Progenitor cell of endocrine pancreas (in vitro differentiated cells): ENCODE measurements at places on chromosomes 4 and X.

DNA sequence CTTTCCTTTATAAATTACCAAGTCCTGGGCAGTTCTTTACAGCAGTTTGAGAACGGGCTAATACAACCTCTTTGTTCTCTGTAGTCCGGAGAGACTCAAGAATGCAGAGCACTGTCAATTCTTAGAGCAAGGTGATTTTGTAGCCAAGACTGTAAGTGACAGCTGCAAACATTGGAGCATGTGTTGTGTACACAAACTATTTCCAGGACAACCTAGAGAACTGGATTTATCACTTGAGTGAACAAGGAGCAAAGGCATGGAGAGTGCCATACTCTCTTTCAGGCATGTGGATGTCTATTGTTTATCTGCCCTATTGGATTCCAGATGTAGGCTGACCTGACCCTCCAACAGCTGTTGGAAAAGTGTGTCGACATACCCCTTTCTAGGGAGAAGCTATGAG, 153.9 kb downstream of the SPANXN3 start:
- no peaks in the 10 kb centered on the region for H3K27me3 ChIP-seq
- no peak overlapping the region for H3K4me3 ChIP-seq
- H3K4me1 ChIP-seq: no peaks in the 10 kb centered on the region
- H3K27ac ChIP-seq: no peak overlapping the region
- H3K36me3 ChIP-seq: peaks cover 4% of the 10 kb centered on the region

GRCh38 chrX:47501226-47502074, 18.4 kb upstream of the ZNF41 start:
- H3K36me3 ChIP-seq: no peaks in the 10 kb centered on the region
- no peak overlapping the region for H3K27ac ChIP-seq
- H3K27me3 ChIP-seq: no peaks in the 10 kb centered on the region
- peaks cover 4% of the 10 kb centered on the region for H3K4me1 ChIP-seq
- no peak for DNase-seq

GRCh38 chr4:82293304-82293703, 80.5 kb downstream of the HNRNPD start:
- no peaks in the 10 kb centered on the region for H3K4me1 ChIP-seq
- no peaks in the 10 kb centered on the region for H3K36me3 ChIP-seq
- DNase-seq: no peak
- no peak overlapping the region for H3K4me3 ChIP-seq

DNA sequence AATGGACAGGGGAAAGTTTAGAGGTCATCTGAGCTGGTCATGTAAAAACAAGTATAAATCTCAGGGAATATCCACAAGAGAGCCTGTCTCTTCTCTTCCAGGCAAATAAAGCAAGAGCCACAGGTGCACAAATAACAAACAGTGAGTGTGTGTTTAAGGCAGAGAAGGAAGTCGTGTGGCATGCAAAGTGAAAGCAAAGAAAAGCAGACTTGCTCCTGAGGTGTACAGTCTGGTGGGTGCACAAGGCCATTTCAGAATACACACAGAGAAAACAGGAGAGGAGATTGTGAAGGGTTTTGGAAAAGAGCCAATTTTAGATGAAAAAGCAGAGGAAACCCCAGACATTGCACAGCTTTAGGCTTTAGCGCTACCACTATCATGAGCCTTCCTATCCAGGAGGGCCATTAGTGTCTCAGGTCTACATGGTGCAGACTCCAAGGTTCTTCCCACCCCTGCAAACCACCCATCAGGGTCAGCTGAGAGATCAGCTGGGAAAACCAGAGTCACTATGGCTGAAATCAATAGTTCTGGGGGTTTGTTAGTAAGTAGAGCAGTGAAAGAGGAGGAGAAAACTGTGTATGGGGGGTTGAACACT, 355.8 kb downstream of the KLHL4 start:
- H3K36me3 ChIP-seq: no peaks in the 10 kb centered on the region
- peak overlapping the region; percentile 33 for H3K27ac ChIP-seq
- peaks cover 22% of the 10 kb centered on the region for H3K4me1 ChIP-seq
- H3K27me3 ChIP-seq: no peaks in the 10 kb centered on the region
- no peak for DNase-seq

DNA sequence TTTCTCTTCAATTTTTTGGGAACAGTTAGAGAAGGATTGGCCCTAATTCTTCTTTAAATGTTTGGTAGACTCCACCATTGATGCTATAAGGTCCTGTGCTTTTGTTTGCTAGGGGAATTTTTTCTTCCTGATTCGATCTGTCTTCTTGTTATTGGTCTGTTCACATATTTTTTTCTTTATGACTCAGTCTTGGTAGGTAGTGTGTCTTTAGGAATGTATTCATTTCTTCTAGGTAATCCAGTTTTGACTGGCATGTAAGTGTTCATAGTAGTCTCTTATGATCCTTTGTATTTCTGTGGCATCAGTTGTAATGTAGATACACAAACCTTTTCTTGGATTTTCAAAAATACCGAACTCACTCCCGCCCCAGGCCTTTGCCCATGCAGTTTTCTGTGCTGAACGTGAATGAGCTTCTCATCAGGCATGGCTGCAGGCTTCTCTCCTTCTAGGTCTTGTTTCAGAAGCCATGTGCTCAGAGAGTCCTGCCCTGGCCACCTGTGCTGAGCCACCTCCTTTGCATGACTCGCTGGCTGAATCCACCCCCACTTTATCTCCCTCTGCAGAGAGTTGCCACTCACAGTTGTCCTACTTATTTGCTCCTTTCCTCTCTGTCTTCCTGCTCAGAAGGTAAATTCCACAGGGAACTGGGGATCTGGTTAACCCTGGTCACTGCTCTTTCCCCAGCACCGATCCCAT, 67.0 kb downstream of the STK32B start:
- H3K4me1 ChIP-seq: no peaks in the 10 kb centered on the region
- DNase-seq: no peak
- no peak overlapping the region for H3K4me3 ChIP-seq
- peaks cover 5% of the 10 kb centered on the region for H3K27me3 ChIP-seq
- H3K36me3 ChIP-seq: no peaks in the 10 kb centered on the region
- no peak overlapping the region for H3K27ac ChIP-seq

GRCh38 chr4:81984746-81985145, 389.0 kb downstream of the HNRNPD start:
- no peak overlapping the region for H3K4me3 ChIP-seq
- no peak overlapping the region for H3K27ac ChIP-seq
- H3K36me3 ChIP-seq: no peaks in the 10 kb centered on the region
- H3K4me1 ChIP-seq: peaks cover 16% of the 10 kb centered on the region

DNA sequence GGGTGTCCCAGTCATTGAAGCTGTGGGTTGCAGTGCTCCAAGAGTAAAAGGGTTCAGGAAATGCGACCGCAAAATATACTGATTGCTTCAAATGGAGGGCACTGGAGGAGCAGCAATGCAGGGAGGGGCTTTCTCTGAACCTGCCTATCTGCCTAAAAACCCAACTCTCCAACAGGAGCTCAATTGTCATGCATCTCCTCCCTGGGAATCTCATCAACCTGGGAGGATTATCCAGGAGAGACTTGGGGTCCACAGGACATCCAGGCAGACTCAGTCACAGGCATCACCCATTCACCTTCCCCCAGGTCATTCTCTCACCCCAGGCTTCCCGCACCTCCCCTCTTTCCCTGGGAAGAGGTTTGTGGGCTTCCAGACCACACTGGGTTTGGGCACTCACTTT, 38.2 kb upstream of the TLR3 start:
- DNase-seq: no peak
- H3K4me3 ChIP-seq: no peak overlapping the region
- peaks cover 19% of the 10 kb centered on the region for H3K27me3 ChIP-seq

- no peak for DNase-seq
- no peak overlapping the region for H3K4me3 ChIP-seq
Observed at GRCh38 chrX:30156880-30157560, 58.3 kb upstream of the MAGEB2 start.

GRCh38 chr4:83585982-83586508, 50.1 kb downstream of the GPAT3 start:
- peaks cover 5% of the 10 kb centered on the region for H3K4me1 ChIP-seq
- no peak for DNase-seq
- no peak overlapping the region for H3K27ac ChIP-seq
- H3K4me3 ChIP-seq: no peak overlapping the region
- no peaks in the 10 kb centered on the region for H3K27me3 ChIP-seq
- no peaks in the 10 kb centered on the region for H3K36me3 ChIP-seq

- H3K27me3 ChIP-seq: peaks cover 51% of the 10 kb centered on the region
- peak within 1 kb of the TSS; percentile 83 for H3K4me3 ChIP-seq
- DNase-seq: peak; percentile 29
- no peaks in the 10 kb centered on the region for H3K36me3 ChIP-seq
Observed at GRCh38 chr4:73869130-73870055, at the start of gene CXCL1. Gene CXCL1, plus strand, starts transcription at chr4:73869393. Its CDS starts 78 bp downstream, at chr4:73869471.

GRCh38 chr4:1206299-1207156, 34.1 kb upstream of the SPON2 start:
- H3K27ac ChIP-seq: no peak overlapping the region
- no peak for DNase-seq
- no peaks in the 10 kb centered on the region for H3K4me1 ChIP-seq
